Heart right ventricle (tissue), 16 donors: ENCODE measurements at places on chromosomes 5 and 9. TPM values are rescaled to one million over a fixed set of nuclear protein-coding genes. Genes with fewer than 3 reads are reported as not detected.

DNA sequence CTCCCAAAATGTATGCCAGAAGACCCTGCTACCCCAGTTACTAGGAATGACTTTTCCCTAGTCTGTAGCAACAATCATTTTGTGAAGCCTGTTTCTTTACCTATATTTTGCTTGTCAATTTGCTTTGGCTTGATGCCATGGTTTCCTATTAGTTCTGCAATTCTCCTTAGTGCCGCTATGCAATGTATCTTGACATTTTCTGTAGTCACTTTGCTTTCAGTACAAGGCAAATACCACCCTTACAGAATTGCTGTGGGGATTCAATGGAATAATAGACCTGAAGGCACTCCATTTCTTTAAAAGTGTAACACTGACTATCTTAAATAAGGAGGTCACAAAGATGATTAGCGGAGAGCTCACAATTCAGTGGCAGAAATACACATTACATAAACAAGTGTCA, 291.1 kb downstream of the NR2F1-AS1 start:
- DNase-seq: no peak

The OR1J2 gene
- total RNA-seq: not detected

- DNase-seq: no peak
Observed at GRCh38 chr5:82519558-82519957, 241.4 kb upstream of the RPS23 start.

DNA sequence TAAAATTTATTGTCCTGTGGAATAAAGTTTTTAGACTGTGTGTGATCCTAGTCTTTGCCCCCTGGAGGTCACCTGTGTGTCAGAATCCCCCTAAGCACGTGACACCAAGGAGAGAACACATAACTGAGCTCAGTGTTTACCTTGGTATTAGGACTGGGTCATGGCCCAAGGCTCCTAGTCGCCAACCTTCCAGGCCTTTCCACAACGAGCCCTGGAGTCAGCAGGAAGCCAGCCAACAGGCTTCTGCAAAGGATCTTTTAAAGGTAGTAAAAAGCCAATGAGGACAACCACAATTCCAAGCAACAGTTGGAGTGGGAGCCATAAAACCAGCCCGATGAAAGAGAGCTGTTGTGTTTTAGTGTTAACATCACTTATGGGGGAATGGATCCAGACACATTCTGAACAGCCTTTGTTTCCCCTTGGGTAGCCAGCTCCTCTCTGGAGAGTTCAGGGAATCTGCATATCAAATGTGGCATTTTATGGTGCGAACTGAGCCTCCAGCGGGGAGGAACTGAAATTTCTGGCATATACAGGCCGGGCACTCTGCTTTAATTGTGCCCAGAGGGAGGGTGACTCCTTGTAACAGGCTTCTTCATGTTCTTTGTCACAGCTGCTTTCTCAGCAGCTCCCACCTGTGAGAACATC, 239.9 kb downstream of the FSTL4 start:
- no peak for DNase-seq

GRCh38 chr5:171597946-171598640, 178.6 kb downstream of the FGF18 start:
- no peak for DNase-seq

- DNase-seq: no peak
Observed at GRCh38 chr5:110463106-110463505, 263.4 kb downstream of the TMEM232 start.

GRCh38 chr9:121926351-121926801, 166.7 kb downstream of the TTLL11 start:
- DNase-seq: no peak

DNA sequence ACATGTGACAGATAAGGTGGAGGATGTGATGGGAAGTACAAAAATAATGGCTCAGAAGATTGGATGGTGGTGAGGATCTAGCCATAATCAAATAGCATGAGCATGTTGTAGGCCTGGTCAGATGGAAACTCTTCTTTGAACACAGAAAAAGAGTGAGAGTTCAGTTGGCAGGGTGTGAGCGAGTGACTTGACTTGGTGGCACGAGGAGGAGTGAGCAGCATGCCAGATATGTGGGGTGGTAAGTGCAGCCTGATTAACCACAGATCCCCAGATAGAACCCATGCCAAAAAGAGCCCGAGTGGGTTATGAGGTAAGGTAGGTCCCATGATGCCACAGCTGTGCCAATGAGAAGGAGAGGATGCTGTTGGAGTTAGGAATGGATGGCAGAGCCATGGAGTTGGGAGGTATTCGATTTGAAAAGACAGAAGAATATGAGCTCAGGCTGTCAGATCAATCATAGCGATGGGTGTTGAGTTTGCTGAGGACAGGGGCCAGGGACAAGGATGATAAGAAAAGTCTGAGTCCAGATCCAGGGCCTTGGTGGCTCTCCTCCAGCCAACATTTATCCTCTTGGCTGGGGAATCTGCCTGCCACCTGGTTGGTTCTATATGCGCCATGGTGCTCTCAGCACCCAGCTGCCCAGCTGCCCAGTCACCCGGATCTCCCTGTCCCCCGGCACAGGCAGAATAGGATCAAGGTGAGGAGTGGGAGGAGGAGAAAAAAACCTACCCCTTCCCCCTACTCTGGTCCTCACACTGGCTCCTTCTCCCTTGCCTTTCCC, 16.5 kb downstream of the GARNL3 start:
- no peak for DNase-seq

DNA sequence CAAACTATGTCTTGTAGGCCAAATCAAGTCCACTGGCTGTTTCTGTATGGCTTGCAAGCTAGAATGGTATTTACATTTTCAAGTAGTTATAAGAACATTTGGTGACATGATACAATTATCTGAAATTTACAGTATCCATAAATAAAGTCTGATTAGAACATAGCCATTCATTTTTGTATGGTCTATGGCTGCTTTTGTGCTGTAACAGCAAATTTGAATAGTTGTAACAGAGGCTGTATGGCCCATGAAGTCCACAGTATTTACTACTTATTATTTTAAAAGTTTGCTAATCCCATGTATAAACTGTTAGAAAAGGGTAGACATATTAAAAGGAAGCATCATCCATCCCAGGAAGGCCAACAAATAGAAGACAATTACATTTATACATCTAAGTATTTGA, 17.7 kb downstream of the DHX29 start:
- no peak for DNase-seq

GRCh38 chr9:34276772-34277171, 52.3 kb downstream of the KIF24 start:
- DNase-seq: no peak

DNA sequence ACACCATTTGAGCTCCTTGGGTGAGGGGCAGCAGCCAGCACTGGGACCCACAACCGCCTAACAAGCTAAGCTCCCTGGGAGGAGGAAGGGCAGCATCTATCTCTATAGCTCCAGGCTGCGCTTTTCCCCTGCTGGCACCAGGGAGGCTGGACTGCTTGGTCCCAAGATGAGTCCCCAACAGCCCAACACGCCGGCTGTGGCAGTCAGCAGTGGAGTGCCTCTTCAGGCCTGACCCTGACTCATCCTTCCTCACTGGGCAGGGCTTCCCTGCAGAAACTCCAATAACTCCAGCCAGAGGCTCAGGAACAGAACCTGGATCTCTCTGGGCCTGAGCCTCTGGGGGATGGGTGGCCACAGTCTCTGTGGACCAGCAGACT, 113.7 kb upstream of the ADAMTS16 start:
- DNase-seq: no peak

GRCh38 chr5:16881251-16881650, 54.8 kb downstream of the MYO10 start:
- no peak for DNase-seq

DNA sequence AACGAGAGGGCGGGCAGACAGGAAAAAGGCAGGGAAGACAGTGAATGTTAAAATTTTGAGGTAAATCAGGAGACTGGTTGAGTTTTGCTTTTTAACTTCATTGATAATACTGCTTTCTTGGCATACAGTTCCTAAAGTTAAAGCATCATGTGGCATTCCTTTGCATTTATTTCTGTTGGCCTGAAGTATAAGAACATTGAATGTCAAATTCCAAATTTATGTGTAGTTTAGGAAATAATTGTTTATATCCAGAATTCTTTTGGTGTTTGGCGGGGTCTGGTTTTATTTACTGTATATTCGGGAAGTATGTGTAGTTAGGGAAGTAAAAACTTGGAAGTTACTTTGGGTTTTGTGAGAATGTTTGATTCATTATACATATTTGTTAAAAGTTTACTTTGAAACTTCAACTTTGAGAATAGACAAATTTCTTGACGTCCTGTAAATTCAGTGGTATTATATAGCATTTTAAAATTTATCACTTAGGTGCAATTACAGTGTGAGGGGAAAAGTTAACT, 83.2 kb downstream of the PTPDC1 start:
- DNase-seq: no peak

GRCh38 chr5:15248731-15249130, 251.2 kb upstream of the FBXL7 start:
- no peak for DNase-seq

GRCh38 chr9:2228641-2229040, 213.5 kb downstream of the SMARCA2 start:
- DNase-seq: no peak

- DNase-seq: no peak
Observed at GRCh38 chr9:137076636-137077009, 694 bp upstream of the UAP1L1 start.

- DNase-seq: no peak
Observed at GRCh38 chr9:105658351-105658750, 3.9 kb upstream of the TAL2 start.

The FAM151B gene
- total RNA-seq: 2.8 TPM

- no peak for DNase-seq
Observed at GRCh38 chr5:160445132-160445531, 23.5 kb downstream of the PTTG1 start.

GRCh38 chr9:13424204-13424603, 144.7 kb upstream of the MPDZ start:
- DNase-seq: no peak

GRCh38 chr9:109256336-109256735, 64.5 kb downstream of the EPB41L4B start:
- no peak for DNase-seq

GRCh38 chr5:170278611-170279458, 18.7 kb downstream of the LCP2 start:
- DNase-seq: peak; percentile 46

GRCh38 chr9:111661802-111662521, 557 bp downstream of the GNG10 start:
- DNase-seq: peak; percentile 25

- DNase-seq: peak; percentile 60
Observed at GRCh38 chr9:121700165-121700831, 48.9 kb downstream of the DAB2IP start.

The DNAJC21 gene
- 39.1 TPM for total RNA-seq

DNA sequence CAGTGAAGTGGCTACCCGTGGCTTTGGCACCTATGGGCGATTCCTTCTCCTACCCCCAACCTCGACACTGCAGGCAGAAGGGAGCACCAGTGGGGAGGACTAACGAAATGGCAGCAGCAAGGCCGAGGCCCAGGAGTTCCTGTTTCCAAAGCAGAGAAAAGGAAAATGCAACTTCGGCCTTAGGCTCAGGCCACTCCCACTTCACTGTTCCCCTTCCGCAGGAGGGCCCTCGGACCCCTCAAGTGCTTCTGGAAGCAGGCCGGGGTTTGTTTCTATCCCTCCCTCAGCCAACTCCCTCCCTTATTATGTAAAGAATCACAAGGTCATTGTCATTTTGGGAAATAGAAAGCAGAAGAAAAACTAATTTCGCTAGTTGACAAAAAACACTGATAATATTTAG, 36.4 kb upstream of the NKX2-5 start:
- no peak for DNase-seq

GRCh38 chr9:36127652-36128244, 8.8 kb upstream of the GLIPR2 start:
- DNase-seq: no peak

The RAB3C gene
- 0.30 TPM for total RNA-seq

- DNase-seq: no peak
Observed at GRCh38 chr5:36877667-36878391, 1.3 kb downstream of the NIPBL start.

DNA sequence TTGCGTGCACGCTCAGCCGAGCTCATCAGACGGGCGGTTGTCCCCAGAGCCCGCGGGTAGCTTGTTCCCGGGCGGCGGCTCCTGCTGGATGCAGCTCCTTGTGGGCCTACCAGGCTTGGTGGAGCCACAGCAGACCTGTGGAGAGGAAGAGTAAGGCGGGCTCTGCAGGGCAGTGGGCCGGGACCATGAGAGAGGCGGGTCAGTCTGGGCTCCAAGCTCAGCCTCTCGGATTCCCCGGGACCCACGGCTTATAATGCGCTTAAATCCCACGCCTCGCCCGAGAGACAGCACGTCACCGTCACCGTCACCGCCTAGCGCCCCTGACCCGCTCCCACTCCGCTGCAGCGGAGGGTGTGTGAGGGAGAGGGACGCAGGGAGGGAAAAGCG, 1.9 kb upstream of the ANKRD18A start:
- no peak for DNase-seq
